Right forelimb (tissue), 1 donor: ENCODE measurements at places on chromosomes 6 and 20.
A peak's percentile ranks its signal among the peaks of the same experiment; 100 is the strongest.

GRCh38 chr6:127176146-127176545, 57.7 kb downstream of the RSPO3 start:
- DNase-seq = no peak

- DNase-seq = no peak
Measured at GRCh38 chr6:127641905-127642304, 64.9 kb downstream of the C6orf58 start.

GRCh38 chr6:20979076-20979475, 444.8 kb downstream of the CDKAL1 start:
- no peak for DNase-seq

DNA sequence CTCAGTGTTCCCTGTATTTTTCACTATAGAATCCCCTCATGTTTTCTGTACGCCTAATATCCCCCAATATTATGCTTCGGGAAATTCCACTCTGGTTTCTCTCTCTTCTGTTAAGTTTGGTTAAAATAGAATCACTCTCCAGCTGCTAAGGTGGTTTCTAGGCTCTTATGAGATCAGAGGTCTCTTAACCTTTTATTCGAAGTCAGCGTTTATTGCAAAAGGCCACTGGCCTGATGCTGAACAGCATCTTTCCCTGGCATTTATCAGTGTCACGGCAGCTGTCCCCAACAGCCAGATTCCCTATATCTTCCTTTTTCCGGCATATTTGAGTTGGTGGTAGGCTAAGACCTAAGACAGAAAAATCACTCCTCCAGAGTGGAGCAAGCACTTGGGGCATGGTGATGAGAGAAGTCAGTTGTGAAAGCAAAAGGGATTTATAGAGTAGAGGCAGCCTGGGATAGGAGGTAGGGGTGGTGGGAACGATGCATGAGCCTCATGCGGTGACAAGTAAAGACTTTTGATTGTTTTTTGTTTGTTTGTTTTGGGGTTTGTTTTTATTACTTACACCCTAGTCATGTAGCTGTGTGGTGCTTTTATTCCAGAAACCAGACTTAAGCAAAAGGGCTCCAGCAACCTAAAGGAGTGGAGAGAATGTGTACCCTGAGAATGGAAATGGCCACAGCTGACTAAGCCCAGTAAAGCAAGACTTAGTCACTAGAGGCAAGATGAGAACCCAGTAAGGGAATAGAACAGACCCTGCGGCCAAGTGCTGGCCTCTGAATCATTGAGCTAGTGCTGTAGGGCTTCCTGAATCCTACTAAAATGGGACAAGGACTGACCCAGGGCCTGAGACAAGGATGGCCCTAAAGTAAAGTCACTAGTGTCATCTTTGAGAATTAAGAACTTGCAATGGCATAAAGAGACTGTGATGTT, 233.0 kb upstream of the PRND start:
- no peak for DNase-seq

- no peak for DNase-seq
Measured at GRCh38 chr6:156396791-156397418, 380.3 kb upstream of the ARID1B start.

GRCh38 chr20:57851796-57852195, 142.0 kb upstream of the PMEPA1 start:
- no peak for DNase-seq

- peak; percentile 13 for DNase-seq
Measured at GRCh38 chr20:24777746-24778145, 171.3 kb upstream of the CST7 start.

- no peak for DNase-seq
Measured at GRCh38 chr6:159431750-159432149, 261.3 kb downstream of the SOD2 start.

- no peak for DNase-seq
Measured at GRCh38 chr20:57071954-57072583, 194.4 kb downstream of the BMP7 start.

- DNase-seq = peak; percentile 56
Measured at GRCh38 chr6:87436435-87436834, 28.7 kb downstream of the CFAP206 start.

- DNase-seq = no peak
Measured at GRCh38 chr6:9455864-9456658, 958.8 kb downstream of the TFAP2A start.

- no peak for DNase-seq
Measured at GRCh38 chr6:81309811-81310210, 442.7 kb downstream of the TENT5A start.

GRCh38 chr6:1611572-1612298, 2.0 kb downstream of the FOXC1 start:
- no peak for DNase-seq

- DNase-seq = no peak
Measured at GRCh38 chr6:165345700-165346099, 36.3 kb upstream of the C6orf118 start.

GRCh38 chr6:41964201-41964887, 22.7 kb upstream of the CCND3 start:
- no peak for DNase-seq

DNA sequence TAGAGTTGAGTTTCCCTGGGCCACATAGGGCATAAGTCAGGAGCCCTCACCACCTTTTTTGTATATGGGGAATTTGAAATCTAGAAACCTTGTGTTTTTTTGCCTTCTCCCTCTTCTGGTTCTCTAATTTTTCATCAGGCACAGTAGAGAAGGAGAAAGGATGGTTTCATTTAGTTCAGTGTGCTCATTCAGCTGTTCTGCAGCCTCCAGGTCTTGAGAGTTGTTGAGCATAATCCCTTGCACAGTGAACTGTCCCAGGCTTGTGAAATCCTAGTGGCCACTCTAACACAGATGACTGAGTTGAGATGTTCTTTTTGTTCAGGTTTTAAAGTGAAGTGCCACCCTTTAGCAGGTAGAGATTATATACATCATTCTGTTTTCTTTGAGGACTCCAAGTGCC, 183.5 kb downstream of the CDKAL1 start:
- DNase-seq = no peak

DNA sequence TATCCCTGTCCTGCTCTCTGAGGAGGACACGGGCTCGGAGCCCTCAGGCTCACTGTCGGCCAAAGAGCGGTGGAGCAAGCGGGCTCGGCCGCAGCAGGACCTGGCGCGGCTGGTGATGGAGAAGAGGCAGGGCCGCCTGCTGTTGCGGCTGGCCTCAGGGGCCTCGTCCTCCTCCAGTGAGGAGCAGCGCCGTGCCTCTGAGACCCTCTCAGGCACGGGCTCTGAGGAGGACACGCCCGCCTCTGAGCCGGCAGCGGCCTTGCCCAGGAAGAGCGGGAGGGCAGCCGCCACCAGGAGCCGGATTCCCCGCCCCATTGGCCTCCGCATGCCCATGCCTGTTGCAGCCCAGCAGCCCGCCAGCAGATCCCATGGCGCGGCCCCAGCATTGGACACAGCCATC, 14.2 kb upstream of the SLC22A7 start:
- DNase-seq = no peak

DNA sequence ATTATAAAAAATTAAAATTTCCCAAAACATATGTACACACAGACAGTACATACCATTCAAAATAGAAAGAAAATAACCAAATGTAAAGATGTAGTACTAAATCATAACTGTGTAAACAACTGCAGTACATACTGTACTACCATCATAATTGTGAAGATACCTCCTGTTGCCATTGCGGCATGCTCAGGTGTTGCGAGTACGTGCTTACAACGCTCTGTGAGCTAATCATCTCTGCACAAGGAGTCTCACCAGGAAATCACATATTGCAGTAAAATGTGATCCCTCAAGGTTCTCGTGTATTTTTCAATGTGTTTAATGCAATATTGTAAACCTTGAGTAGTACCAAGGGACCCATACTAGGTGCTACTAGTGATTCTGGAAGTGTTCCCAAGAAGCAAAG, 22.9 kb downstream of the ASIP start:
- DNase-seq = no peak

GRCh38 chr6:43707269-43707668, 19.7 kb upstream of the MRPS18A start:
- DNase-seq = no peak

DNA sequence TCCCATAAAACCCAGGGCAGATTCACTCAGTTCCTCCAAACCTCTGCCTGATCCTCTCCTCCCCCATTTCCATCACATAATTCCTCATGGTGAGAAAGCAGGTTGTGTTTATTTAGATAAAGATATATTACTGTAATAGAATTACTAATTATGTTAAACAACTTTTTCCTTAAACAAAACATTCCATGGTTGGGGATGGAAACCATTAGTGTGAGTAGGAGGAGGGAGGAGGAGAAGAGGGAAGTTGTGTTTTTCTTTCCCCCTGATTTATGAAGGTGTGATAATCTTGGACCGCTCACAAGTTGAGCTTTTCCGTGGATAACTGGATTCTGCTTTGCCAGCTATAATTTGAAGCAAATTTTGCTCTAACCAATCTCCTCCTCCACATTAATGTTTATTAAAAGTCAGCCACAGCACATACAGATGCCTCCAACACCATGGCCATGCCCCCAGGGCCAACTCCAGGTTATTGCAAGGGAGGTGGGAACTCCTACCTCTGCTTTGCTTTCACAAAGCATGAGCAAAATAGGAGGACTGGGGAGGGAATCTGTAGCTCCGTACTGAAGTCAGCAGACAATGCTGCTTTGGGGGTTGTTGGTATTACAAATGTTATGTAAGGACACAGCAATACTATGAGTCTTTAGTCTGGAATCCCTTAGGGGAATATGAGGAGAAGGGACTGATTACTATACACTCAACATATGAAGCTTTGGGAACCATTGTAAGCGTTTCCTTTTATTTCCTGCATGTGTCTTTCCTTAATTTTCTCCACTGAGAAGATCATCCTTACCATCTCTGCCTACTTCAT, 542.0 kb downstream of the DHX35 start:
- no peak for DNase-seq

- DNase-seq = peak; percentile 62
Measured at GRCh38 chr6:11732036-11732631, 46.5 kb downstream of the ADTRP start.

GRCh38 chr6:134047673-134048072, 4.8 kb downstream of the SLC2A12 start:
- no peak for DNase-seq

GRCh38 chr20:59949911-59950310, 8.3 kb upstream of the CDH26 start:
- no peak for DNase-seq

DNA sequence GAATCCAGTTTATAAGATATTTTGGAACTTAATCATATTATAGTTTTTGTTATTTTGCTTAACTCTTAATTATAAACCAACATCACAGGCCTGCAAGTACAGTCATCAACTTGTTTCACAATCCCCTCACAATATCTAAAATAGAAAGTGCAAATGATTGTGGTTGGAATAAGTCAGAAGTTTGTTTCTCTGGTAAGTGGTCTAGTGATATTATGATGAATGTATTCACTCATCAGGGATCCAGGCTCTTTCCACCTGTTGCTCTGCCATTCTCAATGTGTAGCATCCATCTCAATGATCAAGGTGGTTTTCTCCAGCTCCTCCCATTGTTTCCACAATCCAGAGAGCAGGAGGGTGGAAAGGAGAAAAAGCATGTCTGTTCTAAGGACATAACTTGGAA, 54.2 kb downstream of the OPN5 start:
- no peak for DNase-seq

- no peak for DNase-seq
Measured at GRCh38 chr6:24788031-24788665, 10.6 kb downstream of the ARMH2 start.

GRCh38 chr6:34179106-34179720, 33.3 kb upstream of the GRM4 start:
- DNase-seq = no peak

- no peak for DNase-seq
Measured at GRCh38 chr6:158219228-158219627, 51.1 kb downstream of the GTF2H5 start.

GRCh38 chr20:50710492-50711063, 19.2 kb upstream of the RIPOR3 start:
- DNase-seq = no peak

DNA sequence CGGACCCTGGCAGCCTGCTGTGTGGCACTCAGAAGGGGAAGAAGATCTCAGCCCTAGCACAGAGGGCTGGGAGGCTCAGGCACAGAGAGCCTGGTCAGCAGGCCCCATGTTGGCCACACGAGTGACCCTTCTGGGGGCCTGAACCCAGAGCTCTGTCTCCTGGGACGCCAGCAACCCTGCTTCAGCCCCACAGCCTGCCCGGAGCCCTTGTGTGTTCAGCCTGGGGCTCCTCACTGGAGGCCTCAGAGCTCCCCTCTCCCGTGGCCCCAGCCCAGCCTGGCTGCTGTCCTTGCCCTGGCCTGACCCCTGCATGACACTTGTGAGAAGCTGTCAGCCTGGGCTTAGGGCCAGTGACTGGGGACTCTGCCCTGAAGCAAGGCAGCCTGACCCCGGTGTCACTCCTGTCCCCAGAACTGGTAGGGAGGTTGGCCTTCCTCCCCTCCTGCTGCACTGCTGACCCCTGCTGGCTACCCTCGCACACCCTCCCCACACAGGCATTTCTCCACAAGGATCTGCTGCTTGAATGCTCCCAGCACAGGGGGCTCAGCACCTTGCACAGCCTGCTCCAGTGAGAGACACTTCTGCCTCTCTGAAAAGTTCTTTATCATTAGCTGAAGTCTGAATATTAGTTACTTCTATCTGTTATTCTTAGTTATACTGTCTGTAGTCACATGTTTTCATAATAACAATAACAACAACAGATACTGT, 15.4 kb upstream of the IP6K3 start:
- DNase-seq = peak; percentile 70
